ENCODE measurements at places on chromosomes 2 and 18. TPM values are rescaled to one million over a fixed set of nuclear protein-coding genes. Genes with fewer than 3 reads are reported as not detected.

The DLX2 gene
- total RNA-seq = 0.52 TPM

- DNase-seq = no peak
Observed at GRCh38 chr2:25692737-25693445, 19.5 kb upstream of the DTNB start.

- DNase-seq = no peak
Observed at GRCh38 chr2:37776487-37776886, 105.0 kb upstream of the CDC42EP3 start.

The COL4A4 gene
- total RNA-seq = 34.6 TPM

DNA sequence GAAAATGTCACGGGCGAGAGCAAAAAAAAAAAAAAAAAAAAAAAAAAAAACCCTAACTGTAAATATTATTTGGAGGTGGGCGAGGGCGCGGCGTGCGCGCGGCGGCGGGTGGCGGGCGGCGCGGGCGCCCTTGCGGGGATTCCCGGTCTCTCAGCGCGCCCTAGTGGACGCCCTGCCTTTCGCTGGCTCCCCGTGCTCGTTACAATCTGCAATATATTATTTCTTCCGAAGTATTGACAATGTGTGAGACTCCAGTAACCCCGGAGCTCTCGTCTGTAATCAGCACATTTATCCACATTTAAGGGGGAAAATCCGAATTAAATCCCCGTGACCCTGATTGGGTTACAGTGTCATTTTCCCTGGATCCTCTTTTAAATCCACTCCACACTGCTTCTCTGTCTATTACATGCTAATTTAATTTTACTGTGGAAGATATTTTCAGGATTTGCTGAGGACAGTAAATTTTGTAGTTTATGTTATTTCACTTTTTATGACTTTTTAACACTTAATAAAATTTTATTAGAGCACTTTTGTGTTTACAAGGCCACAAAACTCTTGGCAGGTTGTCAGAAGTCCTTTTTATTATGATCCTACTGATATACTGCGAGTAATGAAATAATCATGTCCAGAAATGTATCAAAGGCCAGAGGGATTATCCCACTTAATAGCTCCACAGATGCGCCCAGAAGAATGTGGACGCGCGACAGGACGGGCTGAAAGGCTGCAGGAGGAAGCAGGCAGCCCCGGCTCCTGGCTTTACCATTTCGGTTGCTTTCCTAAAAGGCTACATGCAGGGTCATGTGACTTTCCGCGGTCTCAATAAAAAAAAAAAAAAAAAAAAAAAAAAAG lies 369.1 kb downstream of the MTX2 start:
- peak; percentile 65 for DNase-seq

GRCh38 chr2:120589771-120590608 lies 145.7 kb upstream of the GLI2 start:
- no peak for DNase-seq

The HSPE1 gene
- total RNA-seq = 37.9 TPM

DNA sequence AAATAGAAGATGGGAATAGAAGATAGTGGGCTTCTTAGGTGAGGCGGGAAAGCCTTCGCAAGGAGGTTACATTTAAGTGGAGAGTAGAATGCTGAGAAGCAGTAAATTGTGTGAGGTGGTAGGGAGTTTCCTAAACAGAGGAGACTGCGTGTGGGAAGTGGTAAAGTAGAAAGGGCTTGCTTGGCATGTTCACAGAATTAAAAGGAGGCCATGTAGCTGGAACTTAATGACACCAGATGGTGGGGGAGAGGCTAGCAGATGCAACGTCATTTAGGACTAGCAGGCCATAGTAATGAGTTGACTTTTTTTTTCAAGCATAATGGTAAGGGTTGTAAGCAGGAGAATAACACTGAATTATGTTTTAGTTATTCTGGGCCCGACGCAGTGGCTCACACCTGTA lies 13.0 kb upstream of the RTN4 start:
- no peak for DNase-seq

- DNase-seq = no peak
Observed at GRCh38 chr2:8482432-8482831, 199.4 kb upstream of the ID2 start.

DNA sequence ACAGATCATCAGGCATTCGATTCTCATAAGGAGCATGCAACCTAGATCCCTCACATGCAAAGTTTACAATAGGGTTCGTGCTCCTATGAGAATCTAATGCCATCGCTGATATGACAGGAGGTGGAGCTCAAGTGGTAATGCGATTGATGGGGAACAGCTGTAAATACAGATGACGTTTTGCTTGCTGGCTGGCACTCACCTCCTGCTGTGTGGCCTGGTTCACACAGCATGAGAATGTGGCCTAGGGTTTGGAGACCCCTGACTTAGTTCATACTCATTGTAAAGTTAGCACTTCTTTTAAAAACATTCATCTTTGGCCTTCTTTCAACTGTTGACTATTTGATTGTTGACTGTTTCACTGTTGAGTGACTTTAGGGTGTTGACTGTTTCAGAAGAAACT lies 8.7 kb upstream of the CHMP1B start:
- DNase-seq = no peak

The FZD7 gene
- 2.1 TPM for total RNA-seq

DNA sequence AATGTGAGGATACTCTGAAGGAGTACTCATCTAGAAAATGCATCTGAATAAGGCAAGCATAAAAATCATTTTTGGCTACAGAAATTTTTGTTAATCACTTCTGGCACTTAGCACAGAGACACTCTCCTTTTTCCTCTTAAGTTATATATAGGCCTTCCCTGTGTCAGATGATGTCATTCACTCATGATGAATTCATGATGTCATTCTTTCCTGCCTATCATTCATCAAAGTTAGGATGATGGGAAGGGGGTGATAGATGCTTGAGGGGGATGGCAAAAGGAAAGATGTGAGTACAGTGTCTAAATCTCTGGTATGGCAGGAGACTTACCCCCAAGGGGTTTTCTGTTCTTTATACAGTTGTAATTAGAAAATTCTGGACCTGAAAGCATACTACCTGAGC lies 42.0 kb downstream of the MAP3K20 start:
- DNase-seq = no peak

DNA sequence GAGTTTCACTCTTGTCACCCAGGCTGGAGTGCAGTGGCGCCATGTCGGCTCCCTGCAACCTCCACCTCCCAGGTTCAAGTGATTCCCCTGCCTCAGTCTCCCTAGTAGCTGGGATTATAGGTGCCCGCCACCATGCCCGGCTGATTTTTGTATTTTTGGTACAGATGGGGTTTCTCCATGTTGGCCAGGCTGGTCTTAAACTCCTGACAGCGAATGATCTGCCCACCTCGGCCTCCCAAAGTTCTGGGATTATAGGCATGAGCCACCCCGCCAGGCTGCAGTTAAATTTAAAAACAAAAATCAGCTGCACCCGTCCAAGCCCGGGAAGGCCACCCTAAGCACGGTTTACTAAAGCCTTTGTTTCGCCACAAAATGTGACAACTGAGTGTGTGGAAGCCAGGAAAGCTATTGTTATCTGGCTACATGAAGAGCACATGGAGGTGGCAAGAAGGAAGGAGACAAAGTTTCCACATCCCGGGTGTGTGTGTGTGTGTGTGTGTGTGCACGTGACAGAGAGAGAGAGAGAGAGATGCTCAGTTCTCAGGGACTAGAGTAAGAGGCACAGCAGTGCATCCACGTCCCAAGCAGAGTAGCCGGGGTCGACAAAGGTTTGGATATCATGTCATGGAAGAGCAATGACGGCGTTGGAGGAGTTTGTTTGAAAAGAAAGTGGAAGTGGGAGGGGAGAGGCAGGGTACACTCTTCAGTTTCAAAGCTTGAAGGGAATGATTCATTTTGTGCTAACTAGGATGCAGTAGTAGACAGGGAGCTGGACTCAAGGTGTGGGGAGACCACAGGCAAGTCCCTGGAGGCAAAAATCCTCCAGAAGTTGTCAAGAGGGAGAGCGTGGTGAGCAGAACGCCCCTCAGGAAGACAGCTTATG lies 20.1 kb downstream of the INPP5D start:
- no peak for DNase-seq

DNA sequence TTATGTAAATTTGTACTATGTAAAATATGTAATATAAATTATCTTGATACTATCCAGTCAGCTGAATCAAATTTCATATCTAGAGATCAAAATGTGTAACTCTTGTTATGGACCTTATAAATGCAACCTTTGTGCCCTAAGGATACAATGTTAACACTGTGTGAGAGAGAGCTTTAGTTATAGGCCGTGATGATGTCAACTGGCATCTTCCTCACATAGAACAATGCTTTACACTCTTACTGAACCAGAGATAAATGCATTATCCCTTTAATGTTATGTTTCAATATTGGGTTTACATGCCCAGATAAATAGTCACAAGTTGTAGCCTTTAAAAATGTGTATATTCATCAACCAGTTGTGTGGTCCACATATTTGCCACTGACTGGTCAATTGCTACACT lies 115.1 kb downstream of the KCNJ3 start:
- no peak for DNase-seq

GRCh38 chr18:53644799-53645471 lies 579.5 kb downstream of the MBD2 start:
- DNase-seq = no peak

GRCh38 chr2:160125828-160126227 lies 63.4 kb upstream of the PLA2R1 start:
- no peak for DNase-seq

GRCh38 chr2:953408-953807 lies 2.8 kb downstream of the SNTG2 start:
- DNase-seq = no peak

DNA sequence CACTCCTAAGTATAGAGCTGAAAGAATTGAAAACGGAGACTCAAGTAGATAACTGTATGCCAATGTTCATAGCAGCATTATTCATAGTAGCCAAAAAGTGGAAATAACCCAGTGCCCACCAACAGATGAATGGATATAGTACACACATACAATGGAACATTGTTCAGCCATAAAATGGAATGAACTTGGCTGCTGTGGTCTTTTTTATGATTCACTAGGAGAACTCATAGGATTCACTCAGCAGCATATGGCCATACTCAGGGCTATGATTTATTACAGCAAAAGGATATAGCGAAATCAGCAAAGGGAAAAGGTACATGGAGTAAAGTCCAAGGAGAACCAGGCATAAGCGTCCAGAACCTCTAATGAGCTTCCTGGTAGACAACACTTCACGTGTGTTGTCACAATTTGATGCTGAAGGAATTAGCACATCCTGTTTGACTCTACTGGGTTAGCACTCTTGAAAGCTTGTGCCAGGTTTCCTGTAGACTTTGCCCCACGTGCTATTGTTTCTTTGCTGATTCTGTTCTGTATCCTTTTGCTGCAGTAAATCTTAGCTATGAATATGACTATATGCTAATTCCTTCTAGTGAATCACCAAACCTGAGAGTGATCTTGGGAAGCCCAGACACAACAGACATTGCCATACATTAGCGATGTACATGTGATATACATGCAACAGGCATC lies 15.7 kb downstream of the SPC25 start:
- no peak for DNase-seq

GRCh38 chr2:38260469-38260868 lies 116.6 kb downstream of the ATL2 start:
- no peak for DNase-seq

GRCh38 chr2:44886414-44886813 lies 55.1 kb upstream of the SIX3 start:
- no peak for DNase-seq

DNA sequence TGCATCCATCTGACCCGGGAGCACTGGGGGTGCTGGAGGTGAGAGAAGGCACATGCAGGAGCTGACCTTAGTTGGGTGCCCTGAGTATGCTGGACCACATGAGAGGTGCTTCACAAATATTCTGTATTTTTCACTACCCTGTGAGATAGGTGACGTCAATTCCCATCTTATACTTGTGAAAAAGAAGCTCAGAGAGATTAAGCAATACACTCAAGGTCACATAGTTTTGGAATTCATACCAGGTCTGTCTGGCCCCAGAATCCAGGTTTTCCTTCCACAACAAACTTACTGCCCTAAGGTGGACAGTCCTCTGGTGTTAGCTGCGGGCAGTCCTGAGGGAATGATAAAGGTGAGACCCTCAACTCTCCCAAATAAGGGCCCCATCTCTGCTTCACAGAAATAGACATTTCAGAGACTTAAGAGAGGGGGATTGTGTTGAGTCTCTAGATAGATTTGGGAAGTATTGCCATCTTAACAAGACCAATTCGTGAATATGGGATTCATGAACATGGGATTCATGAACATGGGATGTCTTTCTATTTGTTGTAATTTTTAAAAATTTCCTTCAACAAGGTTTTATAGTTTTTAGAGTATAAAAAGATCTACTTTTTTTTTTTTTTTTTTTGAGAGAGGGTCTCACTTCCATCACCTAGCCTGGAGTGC lies 64.0 kb upstream of the SMAD7 start:
- no peak for DNase-seq

GRCh38 chr18:79987566-79987965 lies 797 bp downstream of the TXNL4A start:
- no peak for DNase-seq
